Left hindlimb (tissue), 1 donor: ENCODE measurements at places on chromosomes 12 and 14.

- DNase-seq, result no peak
Observed at GRCh38 chr14:94244182-94244581, 48.9 kb downstream of the SERPINA10 start.

DNA sequence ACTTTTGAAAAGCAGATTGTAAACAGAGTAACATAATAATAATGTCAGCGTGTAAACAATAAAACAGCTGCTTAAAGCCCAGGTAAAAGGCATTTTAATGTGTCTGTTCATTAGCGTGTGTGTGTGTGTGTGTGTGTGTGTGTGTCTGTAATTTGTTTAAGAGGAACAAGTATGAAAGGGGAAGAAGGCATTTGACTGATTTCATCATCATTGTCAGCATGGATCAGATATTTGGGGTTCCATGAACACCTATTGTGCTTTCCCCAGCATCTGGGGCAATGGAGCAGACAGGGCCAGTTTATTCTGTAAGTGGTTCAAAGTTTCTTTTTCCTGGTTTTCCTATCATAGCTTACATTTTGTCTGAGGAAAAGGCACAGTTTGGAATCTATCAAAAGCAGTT lies 28.9 kb downstream of the SLC25A21 start:
- DNase-seq, result no peak

DNA sequence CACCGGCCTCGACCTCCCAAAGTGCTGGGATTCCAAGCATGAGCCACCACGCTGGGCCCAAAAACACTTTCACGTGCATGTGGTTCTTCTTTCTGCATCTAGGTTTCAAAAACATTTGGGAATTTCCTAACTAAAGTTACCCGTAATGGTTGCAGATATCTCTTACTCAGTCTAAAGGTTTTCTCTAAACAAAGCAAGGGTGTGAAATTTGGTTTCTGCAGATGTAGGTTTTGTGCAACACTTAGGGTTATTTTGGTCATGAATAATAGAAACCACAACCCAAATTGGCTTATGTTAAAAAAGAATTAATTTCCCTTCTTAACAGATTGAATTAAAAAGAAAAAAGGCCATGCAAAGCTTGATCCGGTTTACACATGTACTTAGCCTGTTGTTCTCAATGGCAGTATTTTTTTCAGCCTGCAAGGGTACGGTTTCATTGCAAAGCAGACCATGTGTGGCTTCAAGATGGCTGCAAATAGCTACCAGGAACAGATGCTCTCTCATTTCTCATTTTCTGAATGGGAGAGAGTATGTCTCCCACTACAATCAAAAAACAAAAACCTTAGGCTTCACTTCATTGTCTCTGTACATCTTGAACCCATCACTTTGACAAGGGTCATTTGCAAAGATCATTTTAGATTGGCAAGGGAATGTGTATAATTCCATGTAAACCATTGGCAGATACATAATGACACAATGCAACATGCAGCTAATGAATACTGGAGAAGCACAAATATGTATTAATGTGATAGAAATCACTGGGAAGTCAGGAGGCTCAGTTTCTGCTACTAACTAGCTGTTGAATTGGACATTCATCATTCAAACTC lies 491.2 kb upstream of the FLRT2 start:
- no peak for DNase-seq

DNA sequence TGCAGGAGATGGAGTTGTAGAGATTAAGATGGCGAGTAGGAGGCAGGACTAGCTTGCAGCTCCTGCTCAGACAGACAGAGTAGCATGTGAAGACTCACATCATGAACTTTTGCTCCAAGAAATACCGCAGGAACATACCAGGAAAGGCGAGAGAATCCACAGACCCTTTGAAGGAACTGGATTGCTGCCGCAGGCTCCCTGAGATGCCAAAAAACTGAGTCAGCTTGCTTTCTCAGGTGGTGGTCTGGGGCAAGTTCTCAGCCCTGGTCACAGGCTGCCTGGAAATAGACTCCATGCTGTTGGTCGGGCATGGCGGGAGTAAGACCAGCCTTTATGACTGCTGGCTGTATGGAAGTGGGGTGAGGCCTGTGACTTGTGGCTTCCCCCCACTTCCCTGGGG lies 163.6 kb upstream of the NAV3 start:
- DNase-seq, result peak; percentile 30

DNA sequence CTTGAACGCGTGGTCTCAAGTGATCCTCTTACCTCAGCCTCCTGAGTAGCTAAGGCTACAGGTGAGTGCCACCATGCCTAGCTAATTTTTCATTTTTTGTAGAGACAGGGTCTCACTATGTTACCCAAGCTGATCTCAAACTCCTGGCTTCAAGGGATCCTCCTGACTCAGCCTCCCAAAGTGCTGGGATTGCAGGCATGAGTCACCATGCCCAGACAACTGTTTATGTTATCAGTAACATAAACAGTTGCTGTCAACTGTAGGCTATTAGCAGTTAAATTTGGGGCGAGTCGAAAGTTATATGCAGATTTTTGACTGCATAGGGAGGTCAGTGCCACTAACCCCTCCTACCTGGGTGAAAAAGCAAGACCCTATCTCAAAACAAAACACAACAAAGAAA lies 26.2 kb upstream of the LRRK2 start:
- no peak for DNase-seq

- no peak for DNase-seq
Observed at GRCh38 chr14:104734991-104735779, 11.2 kb downstream of the ADSS1 start.

- no peak for DNase-seq
Observed at GRCh38 chr14:29643433-29644211, 284.0 kb downstream of the PRKD1 start.

GRCh38 chr14:53715193-53715721 lies 241.4 kb downstream of the BMP4 start:
- no peak for DNase-seq

GRCh38 chr12:111519083-111519482 lies 80.0 kb downstream of the ATXN2 start:
- no peak for DNase-seq

GRCh38 chr14:39025250-39025809 lies 77.7 kb downstream of the SEC23A start:
- no peak for DNase-seq

- DNase-seq, result no peak
Observed at GRCh38 chr12:53207042-53207441, at the start of gene ITGB7. Gene ITGB7, minus strand, starts transcription at chr12:53207251. Its CDS starts 6,808 bp downstream, at chr12:53200443.

- no peak for DNase-seq
Observed at GRCh38 chr12:96864335-96864734, 42.7 kb upstream of the NEDD1 start.

DNA sequence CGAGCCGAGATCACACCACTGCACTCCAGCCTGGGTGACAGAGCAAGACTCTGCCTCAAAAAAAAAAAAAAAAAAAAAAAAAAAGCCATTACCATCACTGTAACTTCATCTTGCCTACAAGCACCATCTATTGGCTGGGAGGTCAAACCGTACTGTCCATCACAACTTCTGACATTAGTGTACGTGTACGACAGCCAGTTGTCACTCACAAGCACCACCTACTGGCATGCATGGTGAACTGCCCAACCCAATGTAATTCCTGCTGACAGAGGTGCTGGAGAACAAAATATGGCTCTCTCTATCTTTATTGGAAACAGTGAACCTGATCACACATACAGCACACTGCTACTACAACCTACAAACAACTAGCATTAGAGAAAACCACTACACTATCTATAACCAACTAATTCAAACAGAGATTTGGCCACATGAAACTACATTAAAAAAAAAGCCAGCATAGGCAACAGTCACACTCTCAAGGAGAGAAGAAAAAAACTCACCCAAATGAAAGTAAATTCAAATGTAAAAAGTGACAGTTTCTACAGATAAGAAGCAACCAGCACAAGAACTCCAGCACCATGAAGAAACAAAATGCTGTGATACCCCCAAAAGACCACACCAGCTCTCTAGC lies 82.3 kb downstream of the PUS7L start:
- DNase-seq, result no peak

- DNase-seq, result no peak
Observed at GRCh38 chr12:129877411-129877810, 26.4 kb downstream of the TMEM132D start.

DNA sequence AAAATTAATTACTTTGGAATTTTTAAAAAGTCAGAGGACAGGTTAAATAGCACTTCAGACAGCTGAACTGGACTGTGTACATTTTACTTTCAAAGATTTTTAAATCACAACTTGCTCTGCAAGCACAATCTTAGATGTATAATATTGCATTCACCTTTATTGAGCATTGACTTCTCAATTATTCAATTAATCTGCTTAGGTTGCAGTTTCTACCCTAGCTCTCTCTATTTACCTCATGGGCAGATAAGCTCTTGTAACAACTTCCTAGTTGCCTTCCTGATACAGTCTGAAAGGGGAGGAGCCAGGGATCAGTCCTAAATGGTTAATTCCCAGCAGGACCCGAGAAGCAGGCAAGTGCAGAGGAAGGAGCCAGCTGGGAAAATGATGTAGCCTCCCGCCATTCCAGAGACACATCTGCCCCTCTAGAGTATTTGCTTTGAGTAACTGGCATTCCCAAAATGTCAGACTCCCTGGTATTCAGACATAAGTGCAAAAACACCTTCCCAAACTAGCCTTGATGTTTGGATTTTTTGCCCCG lies 302.8 kb downstream of the GALC start:
- no peak for DNase-seq

GRCh38 chr14:34065690-34066391 lies 115.0 kb upstream of the EGLN3 start:
- DNase-seq, result no peak

DNA sequence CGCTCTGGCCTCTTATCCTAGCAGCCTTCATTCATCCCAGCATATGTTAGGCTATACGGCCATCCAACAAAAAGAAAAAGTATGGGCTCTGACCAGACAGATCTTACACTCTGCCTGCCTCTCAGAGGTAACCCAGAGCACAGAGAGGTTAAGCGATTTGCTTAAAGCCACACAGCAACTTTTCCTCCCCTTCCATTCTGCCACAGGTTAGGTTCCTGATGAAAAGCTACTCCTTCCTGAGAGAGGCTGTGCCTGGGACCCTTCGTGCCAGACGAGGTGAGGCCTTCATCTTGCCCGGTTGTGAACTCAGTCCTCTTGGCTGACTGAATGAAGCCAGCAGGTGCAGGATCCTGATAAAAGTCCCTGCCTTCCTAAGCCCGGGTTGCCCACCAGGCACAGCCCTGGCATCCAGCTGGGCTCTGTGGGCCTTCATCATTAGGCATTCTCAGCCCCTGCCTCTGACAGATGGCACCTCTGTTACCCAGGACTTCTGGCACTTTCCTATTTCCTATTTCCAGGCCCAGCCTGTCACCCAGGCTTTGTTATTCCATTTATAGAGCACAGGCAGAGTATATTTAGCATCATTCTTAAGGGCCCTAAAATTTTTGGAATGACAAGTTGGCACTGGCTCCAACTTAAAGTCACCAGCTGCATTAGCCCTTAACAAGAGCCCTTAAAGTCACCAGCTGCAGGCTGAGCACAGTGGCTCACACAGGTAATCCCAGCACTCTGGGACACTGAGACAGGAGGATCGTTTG lies 12.8 kb downstream of the SOAT2 start:
- DNase-seq, result no peak

DNA sequence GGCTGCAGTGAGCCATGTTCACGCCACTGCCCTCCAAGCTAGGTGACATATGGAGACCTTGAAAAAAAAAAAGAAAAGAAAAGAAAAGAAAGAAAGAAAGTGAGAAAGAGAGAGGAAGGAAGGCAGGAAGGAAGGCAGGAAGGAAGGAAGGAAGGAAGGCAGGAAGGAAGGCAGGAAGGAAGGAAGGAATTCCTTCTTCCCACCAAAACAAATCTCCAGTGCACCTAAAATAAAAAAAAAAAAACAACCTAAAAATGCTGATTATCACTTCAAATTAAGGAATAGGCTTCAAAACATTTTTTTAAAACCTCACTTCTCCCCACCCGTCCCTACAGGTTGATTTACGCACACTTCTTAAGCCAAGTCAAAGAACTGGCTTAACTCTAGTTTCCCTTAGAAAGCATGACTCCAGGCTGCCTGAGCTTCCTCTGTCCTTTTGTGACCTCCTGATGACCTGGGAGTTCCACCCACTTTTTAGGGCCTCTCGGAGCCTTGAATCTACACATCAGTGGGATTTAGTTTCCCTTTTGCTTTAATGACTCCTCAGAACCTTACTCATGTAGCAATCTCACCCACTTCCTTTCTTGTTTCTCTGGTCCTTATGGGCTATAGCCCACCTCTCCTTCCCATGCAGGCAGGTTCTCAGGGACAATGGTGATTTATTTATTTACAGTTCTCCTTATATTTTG lies 18.6 kb downstream of the DUSP6 start:
- DNase-seq, result no peak

- no peak for DNase-seq
Observed at GRCh38 chr14:93748208-93749075, 39.8 kb downstream of the PRIMA1 start.

DNA sequence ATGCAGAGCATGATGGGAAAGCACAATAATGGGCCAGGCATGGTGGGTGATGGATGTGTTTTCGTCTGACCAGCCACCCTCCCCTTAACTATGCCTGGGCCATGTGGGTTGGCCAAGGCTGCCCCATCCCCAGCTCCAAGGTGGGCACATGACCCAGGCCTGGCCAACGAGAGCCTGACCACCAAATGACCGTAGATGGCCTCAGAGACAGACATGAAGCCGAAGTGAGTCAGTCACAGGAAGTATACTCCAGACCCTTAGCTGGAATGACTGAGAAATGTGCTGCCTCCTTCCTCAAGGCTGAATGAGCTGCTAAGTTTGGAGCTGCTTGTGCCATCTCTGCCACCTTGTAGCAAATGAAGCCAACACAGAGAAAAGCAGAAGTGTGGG lies 233.6 kb downstream of the BCL11B start:
- no peak for DNase-seq

- no peak for DNase-seq
Observed at GRCh38 chr12:131599190-131600159, 111.4 kb upstream of the SFSWAP start.

GRCh38 chr12:121512561-121512960 lies 68.3 kb downstream of the KDM2B start:
- DNase-seq, result no peak

GRCh38 chr12:19620222-19620621 lies 180.9 kb downstream of the AEBP2 start:
- DNase-seq, result no peak

DNA sequence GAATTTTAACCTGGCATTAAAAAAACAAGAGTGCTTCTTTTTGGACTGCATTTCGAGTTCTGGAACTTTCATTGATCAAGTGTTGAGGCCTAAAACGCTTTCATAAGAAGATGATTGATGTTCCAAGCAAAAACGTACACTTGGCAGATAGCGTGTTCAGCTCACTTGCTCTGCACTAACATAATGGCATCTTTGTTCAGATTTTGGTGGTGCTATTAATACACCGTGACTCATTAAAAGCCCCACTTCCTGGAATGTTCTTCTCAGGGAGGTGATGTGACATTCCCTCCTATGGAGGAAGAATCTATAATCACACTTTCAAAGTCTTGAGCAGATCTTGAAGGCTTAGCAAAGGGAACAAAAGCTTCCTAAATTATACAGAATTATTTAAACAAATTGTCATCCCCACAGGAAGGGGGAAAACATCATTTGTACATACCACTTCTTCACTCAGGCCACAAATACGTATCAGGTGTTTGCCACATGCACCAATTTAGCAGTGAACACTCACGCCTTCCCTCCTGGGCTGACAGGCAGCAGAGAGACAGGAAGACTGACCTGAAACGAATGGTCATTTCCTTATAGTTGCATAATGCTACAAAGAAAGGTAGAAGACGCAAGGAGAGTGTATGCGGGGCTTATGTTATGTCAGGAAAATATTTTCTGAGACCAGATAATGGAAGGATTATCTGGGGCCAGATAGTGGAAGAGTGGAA lies 15.4 kb downstream of the HSP90AA1 start:
- DNase-seq, result no peak

GRCh38 chr14:78316052-78316451 lies 145.9 kb downstream of the NRXN3 start:
- DNase-seq, result no peak
